Natural killer cell (primary cell): ENCODE measurements at places on chromosomes 5 and 9.

- H3K27ac ChIP-seq = no peak overlapping the region
- H3K4me1 ChIP-seq = no peaks in the 10 kb centered on the region
- DNase-seq = no peak
- H3K36me3 ChIP-seq = no peaks in the 10 kb centered on the region
- no peaks in the 10 kb centered on the region for H3K27me3 ChIP-seq
Measured at GRCh38 chr5:118592229-118593002, 395.9 kb downstream of the DTWD2 start.

DNA sequence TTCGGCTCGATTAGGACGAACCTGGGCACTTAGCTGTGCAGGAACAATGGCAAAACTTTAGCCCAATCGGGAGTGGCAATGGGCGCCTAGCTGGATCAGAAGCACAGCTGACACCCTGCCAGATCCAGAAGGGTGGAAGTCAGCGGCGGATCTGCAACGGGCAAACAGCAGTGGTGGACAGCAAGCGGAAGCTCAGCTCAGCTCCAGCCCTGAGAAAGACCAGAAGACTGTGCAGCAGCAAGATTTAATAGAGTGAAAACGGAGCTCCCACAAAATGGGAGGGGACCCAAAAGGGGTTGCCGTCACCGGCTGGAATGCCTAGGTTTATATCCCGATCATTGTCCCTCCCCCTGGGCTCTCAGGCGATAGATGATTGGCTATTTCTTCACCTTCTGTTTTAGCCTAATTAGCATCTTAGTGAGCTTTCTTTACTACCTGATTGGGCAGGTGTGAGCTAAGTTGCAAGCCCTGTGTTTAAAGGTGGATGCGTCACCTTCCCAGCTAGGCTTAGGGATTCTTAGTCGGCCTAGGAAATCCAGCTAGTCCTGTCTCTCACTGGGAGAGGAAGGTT, 1237.9 kb downstream of the CDH12 start:
- no peaks in the 10 kb centered on the region for H3K36me3 ChIP-seq
- H3K4me1 ChIP-seq = no peaks in the 10 kb centered on the region
- no peak overlapping the region for H3K4me3 ChIP-seq

DNA sequence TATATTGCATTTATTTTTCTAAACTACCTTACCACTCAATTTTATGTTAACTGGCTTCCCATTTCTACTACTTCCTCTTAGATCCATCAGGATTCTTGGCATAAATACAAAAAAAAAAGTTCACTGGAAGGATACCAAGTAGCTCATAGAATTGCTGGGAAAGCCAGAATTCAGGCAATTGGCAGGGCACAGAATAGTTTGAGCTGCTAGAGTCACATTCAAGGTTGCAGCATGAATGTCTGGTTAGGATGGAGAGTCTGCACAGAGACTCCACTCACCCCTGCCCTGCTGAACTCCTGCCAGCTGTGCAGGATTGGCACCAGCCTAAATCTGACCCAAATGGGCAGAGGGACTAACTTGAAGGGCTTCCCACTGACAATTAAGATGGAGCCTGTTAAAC, 4.9 kb upstream of the AMACR start:
- no peak overlapping the region for H3K4me3 ChIP-seq
- no peak overlapping the region for H3K27ac ChIP-seq
- DNase-seq = no peak
- H3K36me3 ChIP-seq = no peaks in the 10 kb centered on the region

GRCh38 chr5:116145416-116145815, 60.6 kb downstream of the COMMD10 start:
- H3K27ac ChIP-seq = no peak overlapping the region
- no peaks in the 10 kb centered on the region for H3K36me3 ChIP-seq
- H3K4me1 ChIP-seq = no peaks in the 10 kb centered on the region
- peak; percentile 25 for DNase-seq
- no peaks in the 10 kb centered on the region for H3K27me3 ChIP-seq
- no peak overlapping the region for H3K4me3 ChIP-seq

GRCh38 chr5:171801-172331, 19.4 kb upstream of the LRRC14B start:
- H3K36me3 ChIP-seq = no peaks in the 10 kb centered on the region
- H3K4me1 ChIP-seq = no peaks in the 10 kb centered on the region
- DNase-seq = no peak

DNA sequence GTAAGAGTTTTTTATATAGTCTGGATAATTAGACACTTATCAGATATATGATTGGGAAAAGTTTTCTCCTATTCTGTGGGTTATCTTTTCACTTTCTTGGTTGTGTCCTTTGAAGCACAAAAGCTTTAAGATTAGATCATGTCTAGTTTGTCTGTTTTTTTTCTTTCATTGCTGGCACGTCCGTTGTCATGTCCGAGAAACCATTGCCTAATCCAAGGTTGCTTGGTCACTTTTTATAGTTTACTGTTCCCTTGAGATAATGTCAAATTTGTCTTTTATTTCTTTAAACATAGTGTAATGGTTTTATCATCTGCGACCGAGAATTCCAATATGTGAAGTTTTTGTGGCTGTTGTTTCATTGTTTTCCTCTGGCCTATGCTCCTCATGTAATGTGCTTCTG, 28.8 kb downstream of the GARNL3 start:
- H3K27me3 ChIP-seq = peaks cover 2% of the 10 kb centered on the region
- DNase-seq = no peak
- H3K36me3 ChIP-seq = no peaks in the 10 kb centered on the region

DNA sequence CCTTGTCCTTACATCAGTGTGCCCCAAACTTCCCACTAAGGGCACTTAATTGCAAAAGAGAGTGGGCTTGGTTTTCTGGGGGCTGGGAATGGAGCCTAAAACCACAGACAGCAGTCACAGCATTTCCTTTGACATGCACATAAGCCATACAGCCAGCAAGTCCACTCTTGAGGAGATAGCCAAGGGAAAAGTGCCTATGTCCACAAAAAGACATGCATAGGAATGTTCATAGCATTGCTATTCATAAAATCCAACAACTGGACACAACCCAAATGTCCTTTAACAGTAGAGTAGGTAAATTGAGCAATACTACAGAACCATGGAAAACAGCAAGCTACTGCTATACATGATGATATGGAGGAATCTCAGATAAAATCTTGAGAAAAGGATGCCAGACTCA, 11.7 kb upstream of the FAT2 start:
- no peaks in the 10 kb centered on the region for H3K4me1 ChIP-seq
- H3K27me3 ChIP-seq = no peaks in the 10 kb centered on the region
- H3K27ac ChIP-seq = no peak overlapping the region

DNA sequence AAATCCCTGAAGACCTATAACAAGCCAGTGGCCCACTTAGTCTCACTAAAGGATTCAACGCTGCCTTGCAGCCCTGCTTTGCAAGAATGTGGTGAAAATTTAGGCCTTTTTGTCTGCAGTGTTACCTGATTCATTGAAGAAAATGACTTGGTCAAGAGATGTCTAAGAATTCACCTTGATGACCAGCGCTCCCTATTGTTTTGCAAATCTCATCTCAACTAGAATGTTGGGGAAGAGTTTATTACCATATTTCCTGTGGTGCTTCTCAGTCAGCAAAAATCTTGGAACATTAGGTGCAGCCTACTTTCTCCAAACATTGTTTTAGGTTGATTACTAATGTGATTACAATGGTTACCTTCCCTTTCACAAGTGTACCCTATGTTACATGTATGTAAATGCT, 53.5 kb downstream of the PLK2 start:
- H3K36me3 ChIP-seq = no peaks in the 10 kb centered on the region
- no peak overlapping the region for H3K27ac ChIP-seq
- no peak for DNase-seq
- no peaks in the 10 kb centered on the region for H3K27me3 ChIP-seq
- H3K4me1 ChIP-seq = no peaks in the 10 kb centered on the region
- H3K4me3 ChIP-seq = no peak overlapping the region

GRCh38 chr9:111456529-111456928, 27.7 kb downstream of the ECPAS start:
- H3K27me3 ChIP-seq = no peaks in the 10 kb centered on the region
- no peak for DNase-seq
- H3K27ac ChIP-seq = no peak overlapping the region
- H3K36me3 ChIP-seq = no peaks in the 10 kb centered on the region

GRCh38 chr5:151052836-151053235, 28.0 kb downstream of the TNIP1 start:
- H3K4me3 ChIP-seq = no peak overlapping the region
- H3K27me3 ChIP-seq = no peaks in the 10 kb centered on the region
- peaks cover 13% of the 10 kb centered on the region for H3K4me1 ChIP-seq
- peaks cover 80% of the 10 kb centered on the region for H3K36me3 ChIP-seq

DNA sequence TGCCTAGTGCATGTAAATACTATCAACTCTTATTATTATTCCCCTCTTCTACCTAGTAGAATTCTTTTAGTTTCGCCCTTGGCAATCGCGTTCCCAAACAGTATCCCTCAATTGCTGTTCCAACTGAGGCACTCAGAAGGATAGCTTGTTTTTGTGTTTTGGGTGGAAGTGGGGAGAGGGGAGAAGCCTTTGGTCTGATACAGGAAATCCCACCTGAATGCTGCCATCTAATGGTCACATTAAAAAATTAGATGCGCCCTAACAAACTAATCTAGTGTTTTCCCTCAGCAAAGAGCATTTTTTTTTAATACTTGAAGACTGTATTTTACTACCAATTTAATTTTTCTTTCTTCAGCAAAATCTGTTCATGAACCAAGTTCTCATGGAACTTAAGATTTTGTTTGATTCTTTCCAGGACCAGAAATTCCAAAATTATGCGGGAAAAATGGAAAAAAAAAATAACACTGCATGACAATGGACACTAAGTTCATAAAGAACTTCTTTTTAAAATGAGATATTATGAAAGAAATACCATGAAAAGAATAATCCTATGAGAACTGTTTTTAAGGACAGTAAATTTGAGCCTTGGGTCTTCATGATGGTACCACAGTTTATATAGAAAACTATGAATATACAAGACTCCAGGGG, 22.2 kb upstream of the GLDC start:
- no peak overlapping the region for H3K27ac ChIP-seq
- H3K4me1 ChIP-seq = no peaks in the 10 kb centered on the region
- no peaks in the 10 kb centered on the region for H3K27me3 ChIP-seq
- DNase-seq = peak; percentile 46
- no peaks in the 10 kb centered on the region for H3K36me3 ChIP-seq
- H3K4me3 ChIP-seq = no peak overlapping the region

- H3K36me3 ChIP-seq = no peaks in the 10 kb centered on the region
- H3K4me3 ChIP-seq = no peak overlapping the region
- no peak overlapping the region for H3K27ac ChIP-seq
- no peak for DNase-seq
- no peaks in the 10 kb centered on the region for H3K27me3 ChIP-seq
- no peaks in the 10 kb centered on the region for H3K4me1 ChIP-seq
Measured at GRCh38 chr9:79551994-79552393, 19.8 kb upstream of the TLE4 start.

DNA sequence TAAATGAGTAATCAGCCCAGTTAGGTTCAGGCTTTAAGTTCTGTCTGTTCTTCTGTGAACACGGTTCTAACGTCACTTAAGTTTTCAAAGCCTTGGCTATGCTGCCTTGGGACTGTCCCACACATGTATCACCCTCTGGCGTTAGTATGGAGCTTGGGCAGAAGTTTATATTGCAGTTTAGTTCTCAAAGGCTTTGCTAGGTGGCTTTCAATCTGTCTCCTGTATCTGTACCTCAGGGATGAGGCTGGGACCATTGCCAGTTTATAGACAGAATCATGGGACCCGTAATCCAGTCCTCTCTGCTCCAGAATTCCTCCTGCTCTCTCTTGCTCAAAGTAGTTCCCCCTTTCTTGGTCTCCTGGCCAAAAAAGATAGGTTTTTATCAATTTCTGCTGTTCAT, 12.1 kb downstream of the C9orf40 start:
- H3K4me3 ChIP-seq = no peak overlapping the region
- H3K27ac ChIP-seq = no peak overlapping the region
- DNase-seq = no peak
- peaks cover 3% of the 10 kb centered on the region for H3K4me1 ChIP-seq
- no peaks in the 10 kb centered on the region for H3K36me3 ChIP-seq

DNA sequence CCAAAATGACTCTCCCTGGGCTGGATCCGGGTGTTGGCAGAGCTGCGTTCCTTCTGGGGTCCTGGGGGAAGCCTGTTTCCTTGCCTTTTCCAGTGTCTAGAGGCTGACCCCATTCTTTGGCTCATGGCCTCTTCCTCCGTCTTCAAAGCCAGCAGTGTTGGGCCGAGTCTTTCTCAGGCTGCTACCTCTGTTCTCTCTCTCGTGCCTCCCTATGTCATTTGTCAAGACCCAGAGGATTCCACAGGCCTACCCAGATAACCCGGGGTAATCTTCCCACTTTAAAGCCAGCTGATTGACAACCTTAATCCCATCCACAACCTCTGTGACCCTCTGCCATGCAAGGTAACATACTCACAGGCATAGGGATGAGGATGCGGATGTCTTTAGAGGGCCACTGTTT, 55.0 kb upstream of the KCNMB1 start:
- no peaks in the 10 kb centered on the region for H3K36me3 ChIP-seq
- no peak overlapping the region for H3K4me3 ChIP-seq
- H3K27ac ChIP-seq = no peak overlapping the region
- no peak for DNase-seq
- H3K27me3 ChIP-seq = no peaks in the 10 kb centered on the region
- H3K4me1 ChIP-seq = no peaks in the 10 kb centered on the region

DNA sequence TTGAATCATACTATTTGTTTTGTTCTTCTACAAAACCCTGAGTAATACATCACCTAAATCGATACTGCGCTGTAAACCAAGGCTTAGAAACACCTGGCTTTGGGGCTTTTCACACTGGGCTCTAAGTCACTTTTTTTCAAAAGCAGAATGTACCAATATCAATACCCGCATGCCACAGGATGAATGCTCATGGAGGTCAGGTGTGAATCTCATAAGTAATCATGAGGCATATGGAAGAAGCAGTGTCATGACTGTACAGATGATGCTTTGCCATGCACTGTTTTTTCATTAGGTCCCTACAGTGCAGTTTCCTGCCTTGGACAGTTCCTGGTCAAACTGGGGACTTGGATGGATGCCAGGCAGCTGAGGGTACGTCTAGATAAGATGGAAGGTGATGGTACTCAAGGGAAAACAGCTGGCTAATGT, 49.0 kb upstream of the ATG10 start:
- H3K27me3 ChIP-seq = no peaks in the 10 kb centered on the region
- no peak for DNase-seq
- H3K36me3 ChIP-seq = no peaks in the 10 kb centered on the region

GRCh38 chr5:133848341-133848811, 120.0 kb downstream of the C5orf15 start:
- H3K4me1 ChIP-seq = peaks cover 11% of the 10 kb centered on the region
- no peak overlapping the region for H3K4me3 ChIP-seq
- no peaks in the 10 kb centered on the region for H3K36me3 ChIP-seq
- no peak overlapping the region for H3K27ac ChIP-seq
- no peaks in the 10 kb centered on the region for H3K27me3 ChIP-seq
